Mesothelial cell of epicardium (in vitro differentiated cells): ENCODE measurements at places on chromosomes 3 and 15.
A peak's percentile ranks its signal among the peaks of the same experiment; 100 is the strongest.

- DNase-seq: no peak
- H3K27me3 ChIP-seq: no peaks in the 10 kb centered on the region
- H3K27ac ChIP-seq: peak overlapping the region; percentile 50
- peaks cover 47% of the 10 kb centered on the region for H3K36me3 ChIP-seq
Measured at GRCh38 chr3:44762170-44762677, 630 bp downstream of the KIF15 start.

DNA sequence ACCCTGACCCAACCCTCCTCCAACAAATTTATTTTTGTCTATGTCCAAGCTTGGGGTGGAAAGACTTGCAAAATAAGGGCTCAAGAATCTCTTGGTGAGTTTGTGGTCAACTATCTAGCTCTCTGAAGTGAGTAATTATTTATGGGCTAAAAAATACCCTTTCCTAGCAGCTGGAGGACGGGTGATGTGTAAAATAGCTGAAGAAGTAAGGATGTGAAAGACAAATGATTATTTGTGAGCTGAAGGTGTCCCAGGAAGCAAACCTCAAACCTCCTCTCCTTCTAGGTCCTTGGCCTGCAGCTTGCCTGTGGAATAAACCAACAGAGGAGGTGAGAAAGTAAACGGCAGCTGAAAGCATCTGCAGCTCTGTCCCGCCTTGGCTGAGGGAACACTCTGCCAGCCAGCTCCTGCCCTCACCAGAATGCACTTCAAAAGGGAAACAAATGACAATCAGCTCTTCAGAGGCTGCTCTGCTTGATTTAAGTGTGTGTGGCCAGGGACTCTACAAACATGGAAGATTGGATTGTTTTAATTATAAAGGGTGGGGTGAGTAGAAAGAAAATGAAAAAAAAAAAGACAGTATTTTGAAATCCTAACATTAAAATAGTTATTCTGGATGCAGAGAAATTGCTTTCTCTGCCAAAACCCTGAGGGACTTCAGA is 60.3 kb downstream of the TM4SF4 start:
- H3K4me1 ChIP-seq: peaks cover 66% of the 10 kb centered on the region
- H3K27me3 ChIP-seq: no peaks in the 10 kb centered on the region
- H3K4me3 ChIP-seq: no peak overlapping the region
- DNase-seq: no peak

DNA sequence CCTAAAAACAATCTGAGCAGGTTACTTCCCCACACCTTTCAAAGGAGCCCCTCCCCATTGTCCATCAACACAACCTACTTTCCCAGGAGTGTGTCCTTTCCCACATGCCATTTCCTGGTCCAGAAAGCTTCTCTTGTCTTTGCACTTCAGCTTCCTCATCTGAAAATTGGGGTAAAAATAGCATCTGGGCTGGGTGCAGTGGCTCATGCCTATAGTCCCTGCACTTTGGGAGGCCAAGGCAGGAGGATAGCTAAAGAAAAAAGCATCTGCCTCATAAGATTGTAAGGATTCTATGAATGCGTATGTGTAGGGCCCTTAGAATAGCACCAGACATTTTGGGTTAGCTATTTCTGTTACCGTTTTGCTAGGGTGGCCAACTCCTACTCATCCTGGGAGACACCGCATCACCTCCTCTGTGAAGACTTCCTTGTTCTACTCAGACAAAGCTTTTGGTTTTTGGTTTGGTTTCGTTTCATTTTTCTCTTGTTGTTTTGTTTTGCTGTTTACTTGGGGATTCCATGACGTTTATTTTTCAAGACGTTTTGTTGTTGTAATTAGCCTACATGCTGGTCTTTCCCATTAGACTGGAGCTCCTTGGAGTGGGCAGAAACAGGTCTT is 224.4 kb upstream of the TLE3 start:
- H3K27me3 ChIP-seq: no peaks in the 10 kb centered on the region
- H3K4me3 ChIP-seq: no peak overlapping the region
- H3K4me1 ChIP-seq: peaks cover 84% of the 10 kb centered on the region
- peak overlapping the region; percentile 96 for H3K27ac ChIP-seq

DNA sequence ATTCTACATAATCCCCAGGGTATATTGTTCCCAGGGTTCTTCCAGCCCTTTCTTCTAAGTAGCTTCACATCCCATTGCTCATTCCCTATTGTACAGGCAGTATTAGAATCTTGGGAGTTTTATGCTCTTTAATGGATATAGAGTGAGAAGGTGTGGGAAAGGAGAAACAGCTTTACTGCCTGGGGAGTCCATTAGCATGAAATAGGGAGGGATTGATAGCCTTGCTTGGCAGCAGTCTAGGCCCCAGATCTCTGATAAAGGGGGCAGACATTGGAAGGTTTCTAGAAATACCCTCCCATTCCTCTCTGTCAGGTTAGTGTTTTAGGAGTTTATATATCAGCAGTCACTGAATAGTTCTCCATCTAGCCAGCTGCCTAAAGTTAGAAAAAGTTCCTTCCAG is 334.3 kb downstream of the UNC13C start:
- H3K36me3 ChIP-seq: no peaks in the 10 kb centered on the region
- no peak overlapping the region for H3K27ac ChIP-seq
- no peaks in the 10 kb centered on the region for H3K27me3 ChIP-seq
- no peaks in the 10 kb centered on the region for H3K4me1 ChIP-seq

DNA sequence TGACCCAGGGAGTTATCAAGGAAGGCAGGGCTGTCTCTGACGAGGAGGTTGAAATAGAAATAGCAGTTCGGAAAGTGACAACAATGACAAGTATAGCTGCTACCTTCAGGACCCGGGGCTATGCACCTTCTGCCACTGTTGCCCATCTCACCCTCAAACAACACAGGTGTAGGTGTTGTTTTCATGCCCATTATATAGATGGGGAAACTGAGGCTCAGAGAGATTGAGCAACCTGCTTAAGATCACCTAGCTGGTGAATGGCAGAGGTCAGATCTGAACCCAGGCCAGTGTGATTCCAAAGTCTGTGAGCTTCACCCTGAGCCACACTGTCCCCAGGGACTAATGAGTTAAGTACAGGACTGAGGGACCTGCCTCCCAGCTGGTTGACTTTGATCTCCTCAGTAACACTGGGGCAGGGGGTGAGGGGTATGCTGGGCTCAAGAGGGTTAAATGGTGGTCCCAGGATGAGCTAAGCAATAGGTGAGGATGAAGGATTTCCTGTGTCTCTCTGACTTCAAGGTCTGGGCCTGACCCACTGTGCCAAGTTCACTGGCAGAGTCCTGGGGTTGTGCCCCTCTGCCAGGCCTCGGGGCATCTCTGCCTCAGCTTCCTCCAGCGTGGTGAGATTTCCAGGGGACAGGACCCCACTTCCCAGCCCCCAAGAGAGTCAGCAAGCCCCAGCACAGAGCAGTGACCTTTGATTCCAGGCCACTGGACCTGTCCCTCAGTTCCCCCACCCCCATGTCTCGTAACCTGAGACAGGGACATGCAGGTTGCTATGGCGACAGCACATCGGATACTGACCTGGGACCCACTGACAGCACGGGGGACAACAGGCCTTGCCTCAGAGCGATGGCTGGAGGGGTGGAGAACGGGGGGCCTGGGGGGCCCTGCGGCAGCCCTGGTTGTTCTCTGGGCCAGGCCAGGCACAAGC is 35.0 kb downstream of the ATP2B2 start:
- no peak overlapping the region for H3K4me3 ChIP-seq
- no peak overlapping the region for H3K27ac ChIP-seq
- peaks cover 73% of the 10 kb centered on the region for H3K27me3 ChIP-seq
- DNase-seq: no peak
- no peaks in the 10 kb centered on the region for H3K4me1 ChIP-seq

DNA sequence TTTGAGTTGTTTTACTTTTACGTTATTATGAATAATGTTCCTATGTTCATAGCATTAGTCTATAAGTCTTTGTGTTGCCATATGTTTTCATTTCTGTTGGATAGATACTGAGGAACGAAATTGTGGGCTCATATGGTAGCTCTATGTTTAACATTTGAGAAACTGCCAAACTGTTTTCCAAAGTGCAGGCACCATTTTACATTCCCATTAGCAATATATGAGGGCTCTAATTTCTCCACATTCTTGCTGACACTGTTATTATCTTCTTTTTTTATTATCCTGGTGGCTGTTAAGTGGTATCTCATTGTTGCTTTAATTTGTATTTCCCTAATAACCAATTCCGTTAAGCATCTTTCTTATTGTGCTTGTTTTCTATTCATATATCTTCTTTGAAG is 1.8 kb upstream of the PIK3R4 start:
- H3K27me3 ChIP-seq: no peaks in the 10 kb centered on the region
- H3K36me3 ChIP-seq: peaks cover 9% of the 10 kb centered on the region
- no peak for DNase-seq
- H3K4me3 ChIP-seq: peak overlapping the region; percentile 73
- H3K4me1 ChIP-seq: peaks cover 24% of the 10 kb centered on the region

- H3K36me3 ChIP-seq: no peaks in the 10 kb centered on the region
- DNase-seq: no peak
- peaks cover 8% of the 10 kb centered on the region for H3K4me1 ChIP-seq
- peak overlapping the region; percentile 69 for H3K27ac ChIP-seq
Measured at GRCh38 chr3:157311633-157312375, 124.8 kb upstream of the PTX3 start.

- no peaks in the 10 kb centered on the region for H3K36me3 ChIP-seq
- no peak overlapping the region for H3K4me3 ChIP-seq
- H3K27me3 ChIP-seq: peaks cover under 1% of the 10 kb centered on the region
- no peak overlapping the region for H3K27ac ChIP-seq
- no peak for DNase-seq
Measured at GRCh38 chr15:69668039-69668705, 215.6 kb downstream of the RPLP1 start.

DNA sequence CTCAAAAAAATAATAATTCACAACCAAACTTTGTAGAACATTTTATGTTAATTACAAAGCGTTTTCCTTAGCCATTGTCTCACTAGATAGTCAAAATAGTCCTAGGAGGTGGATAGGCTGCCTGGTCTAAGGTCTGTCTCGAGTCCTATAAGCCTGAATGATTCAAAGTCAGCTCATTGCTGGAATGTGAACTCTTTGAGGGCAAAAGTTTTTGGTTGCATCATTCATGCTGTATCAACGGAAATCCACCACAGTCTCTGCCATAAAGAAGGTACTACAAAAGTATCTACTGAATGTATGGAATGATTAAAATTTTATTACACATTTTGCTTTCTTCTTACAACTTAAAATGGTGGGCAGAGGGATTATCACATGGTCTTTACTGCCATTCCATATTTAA is 387.3 kb upstream of the RARB start:
- H3K27me3 ChIP-seq: no peaks in the 10 kb centered on the region
- no peak for DNase-seq
- no peak overlapping the region for H3K4me3 ChIP-seq
- no peak overlapping the region for H3K27ac ChIP-seq
- no peaks in the 10 kb centered on the region for H3K36me3 ChIP-seq

GRCh38 chr15:89642106-89642505 is 13.2 kb downstream of the KIF7 start:
- H3K27ac ChIP-seq: no peak overlapping the region
- H3K4me1 ChIP-seq: no peaks in the 10 kb centered on the region
- DNase-seq: peak; percentile 16
- H3K27me3 ChIP-seq: no peaks in the 10 kb centered on the region

- DNase-seq: no peak
- no peak overlapping the region for H3K4me3 ChIP-seq
- no peak overlapping the region for H3K27ac ChIP-seq
- H3K4me1 ChIP-seq: no peaks in the 10 kb centered on the region
- H3K36me3 ChIP-seq: no peaks in the 10 kb centered on the region
Measured at GRCh38 chr3:155648013-155648591, 96.8 kb downstream of the PLCH1 start.

GRCh38 chr15:87752250-87752951 is 504.1 kb downstream of the NTRK3 start:
- H3K4me3 ChIP-seq: no peak overlapping the region
- H3K27me3 ChIP-seq: peaks cover 4% of the 10 kb centered on the region
- no peaks in the 10 kb centered on the region for H3K36me3 ChIP-seq
- no peak for DNase-seq
- H3K4me1 ChIP-seq: peaks cover 36% of the 10 kb centered on the region
- H3K27ac ChIP-seq: peak overlapping the region; percentile 94

GRCh38 chr15:27670486-27671209 is 428.5 kb downstream of the OCA2 start:
- H3K27ac ChIP-seq: no peak overlapping the region
- no peak overlapping the region for H3K4me3 ChIP-seq
- no peak for DNase-seq
- H3K36me3 ChIP-seq: no peaks in the 10 kb centered on the region

GRCh38 chr3:9918261-9919038 is 1.6 kb downstream of the IL17RC start:
- H3K27ac ChIP-seq: no peak overlapping the region
- H3K27me3 ChIP-seq: no peaks in the 10 kb centered on the region
- H3K4me1 ChIP-seq: peaks cover 22% of the 10 kb centered on the region
- H3K36me3 ChIP-seq: peaks cover 3% of the 10 kb centered on the region

DNA sequence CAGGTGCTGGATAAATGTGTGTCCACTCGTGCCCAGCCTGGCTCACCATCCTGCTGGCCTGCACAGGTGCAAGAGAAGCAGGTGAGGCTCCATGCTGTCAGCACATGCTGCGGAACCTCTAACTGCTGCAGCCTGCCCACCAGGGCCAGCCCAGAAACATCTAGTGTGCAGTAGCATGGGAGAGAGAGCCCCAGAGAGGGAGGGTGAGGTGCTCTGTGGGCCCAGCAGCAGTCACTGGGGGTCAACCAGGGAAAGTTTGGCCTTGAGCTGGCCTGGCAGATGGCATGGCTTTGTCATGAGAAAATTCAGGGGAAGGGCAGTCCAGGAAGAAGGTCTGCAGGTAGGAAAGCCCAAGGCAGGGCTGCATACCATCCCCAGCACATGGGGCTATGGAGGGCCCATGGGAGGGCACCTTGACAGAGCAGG is 18.2 kb upstream of the PRR23E start:
- no peak overlapping the region for H3K4me3 ChIP-seq
- peaks cover 2% of the 10 kb centered on the region for H3K36me3 ChIP-seq
- H3K27me3 ChIP-seq: peaks cover 53% of the 10 kb centered on the region
- H3K4me1 ChIP-seq: peaks cover 26% of the 10 kb centered on the region

- DNase-seq: peak; percentile 46
- peaks cover 2% of the 10 kb centered on the region for H3K36me3 ChIP-seq
- peaks cover 26% of the 10 kb centered on the region for H3K27me3 ChIP-seq
- H3K4me3 ChIP-seq: peak overlapping the region; percentile 92
- peaks cover 20% of the 10 kb centered on the region for H3K4me1 ChIP-seq
Measured at GRCh38 chr3:96814651-96815567, 515 bp downstream of the EPHA6 start.

DNA sequence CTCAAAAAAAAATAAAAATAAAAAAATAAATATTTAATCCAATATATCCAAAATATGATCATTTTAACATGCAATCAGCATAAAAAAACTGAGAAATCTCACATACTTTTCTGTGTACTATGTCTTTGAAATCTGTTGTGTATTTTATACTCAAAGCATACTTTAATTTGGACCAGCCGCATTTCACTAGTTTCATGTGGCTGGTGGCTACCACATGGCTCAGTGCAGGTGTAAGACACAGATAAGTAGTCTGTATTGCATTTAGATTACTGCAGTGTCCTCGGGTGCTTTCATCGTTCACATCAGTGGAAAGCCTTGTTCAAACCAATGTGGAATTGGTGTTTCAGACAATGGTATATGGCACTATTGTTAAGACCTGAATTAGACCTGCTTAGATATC is 11.0 kb downstream of the CRTC3 start:
- no peaks in the 10 kb centered on the region for H3K27me3 ChIP-seq
- no peak overlapping the region for H3K27ac ChIP-seq
- DNase-seq: no peak
- peaks cover 28% of the 10 kb centered on the region for H3K36me3 ChIP-seq

- no peaks in the 10 kb centered on the region for H3K36me3 ChIP-seq
- DNase-seq: no peak
- H3K27me3 ChIP-seq: no peaks in the 10 kb centered on the region
- H3K4me1 ChIP-seq: peaks cover 2% of the 10 kb centered on the region
- H3K4me3 ChIP-seq: no peak overlapping the region
Measured at GRCh38 chr15:39242345-39242744, 338.5 kb upstream of the THBS1 start.
